HCT116 (cell line): ENCODE measurements at places on chromosomes 2 and 18.

DNA sequence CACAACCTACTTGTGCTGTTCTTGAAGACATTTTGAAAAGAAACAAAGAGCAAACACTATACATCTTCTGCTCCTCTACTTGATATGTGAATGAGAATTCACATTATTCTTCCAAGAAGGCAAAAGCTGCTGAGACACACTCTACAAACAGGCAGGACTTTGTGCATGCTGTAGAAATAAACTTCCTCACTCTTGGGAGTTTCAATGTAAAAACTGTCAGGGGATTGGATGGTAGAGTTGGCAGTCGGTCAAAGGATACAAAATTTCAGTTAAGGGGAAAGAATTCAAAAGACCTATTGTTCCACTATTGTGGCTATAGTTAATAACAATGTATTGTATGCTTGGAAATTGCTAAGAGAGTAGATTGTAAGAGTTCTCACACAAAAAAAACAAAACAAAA, 196.3 kb downstream of the MC4R start:
- DNase-seq = no peak

DNA sequence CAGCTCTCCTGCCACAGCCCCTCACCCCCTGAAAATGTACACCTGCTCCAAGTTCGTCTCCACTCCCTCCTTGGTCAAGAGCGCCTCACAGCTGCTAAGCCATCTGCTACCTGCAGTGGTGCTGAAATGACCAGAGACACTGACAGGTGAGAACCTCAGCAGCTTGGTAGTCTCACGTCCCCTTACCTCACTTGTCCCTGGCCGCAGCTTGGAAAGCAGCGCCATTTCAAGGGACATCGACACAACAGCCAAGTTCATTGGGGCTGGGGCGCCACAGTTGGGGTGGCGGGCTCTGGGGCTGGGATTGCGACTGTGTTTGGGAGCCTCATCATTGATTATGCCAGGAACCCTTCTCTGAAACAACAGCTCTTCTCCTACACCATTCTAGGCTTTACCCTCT, 47.5 kb downstream of the ANKRD44 start:
- DNase-seq = no peak

DNA sequence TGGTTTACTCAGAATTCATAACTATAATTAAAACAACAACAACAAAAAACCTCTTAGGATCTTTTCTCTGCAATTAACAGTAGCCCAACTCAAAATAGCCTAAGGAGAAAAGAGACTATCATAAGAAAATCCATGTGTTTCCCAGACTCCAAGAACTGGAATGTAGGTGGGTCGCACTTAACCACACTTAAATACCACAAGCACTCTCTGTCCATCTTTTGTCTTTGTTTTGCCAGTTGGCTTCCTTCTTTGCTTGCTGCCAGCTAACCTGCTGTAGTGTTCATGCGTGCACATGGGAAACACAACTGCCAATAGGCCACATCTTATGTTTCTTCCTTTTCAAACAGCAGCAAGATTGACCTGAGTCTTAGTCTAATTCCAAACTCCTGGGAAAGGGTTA, 24.1 kb upstream of the ACVR1 start:
- DNase-seq = no peak

- no peak for DNase-seq
Observed at GRCh38 chr2:226489775-226490541, 309.7 kb downstream of the IRS1 start.

DNA sequence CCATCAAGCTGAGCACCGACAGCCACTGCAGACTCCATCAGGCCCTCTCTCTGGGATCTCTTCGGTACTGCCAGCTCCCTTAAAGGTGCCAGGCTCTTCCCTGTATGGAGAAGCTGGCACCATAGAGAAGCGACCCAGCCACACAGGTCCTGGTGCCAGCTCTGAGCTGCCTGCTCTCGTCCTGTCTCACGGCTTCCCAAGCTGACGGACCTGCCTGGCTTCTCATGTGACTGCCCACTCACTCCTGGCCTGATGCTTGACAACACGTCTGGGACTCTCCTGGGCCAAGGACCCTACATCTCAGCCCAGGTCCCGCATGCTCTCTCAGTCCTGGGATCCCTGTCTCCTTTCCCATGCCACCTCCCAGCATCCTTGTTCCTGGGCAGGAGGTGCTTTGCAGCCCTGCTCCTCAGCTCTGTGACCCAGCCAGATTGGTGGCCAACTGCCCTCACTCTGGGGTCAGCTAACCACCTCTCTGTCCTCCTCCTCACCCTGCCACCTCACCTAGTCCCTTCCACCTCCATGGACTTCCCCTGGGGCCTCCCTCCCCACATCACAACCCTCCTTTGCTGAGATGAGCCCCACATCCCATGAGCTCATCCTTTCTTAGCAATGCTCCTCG, 12.5 kb upstream of the ATOH8 start:
- DNase-seq = no peak

DNA sequence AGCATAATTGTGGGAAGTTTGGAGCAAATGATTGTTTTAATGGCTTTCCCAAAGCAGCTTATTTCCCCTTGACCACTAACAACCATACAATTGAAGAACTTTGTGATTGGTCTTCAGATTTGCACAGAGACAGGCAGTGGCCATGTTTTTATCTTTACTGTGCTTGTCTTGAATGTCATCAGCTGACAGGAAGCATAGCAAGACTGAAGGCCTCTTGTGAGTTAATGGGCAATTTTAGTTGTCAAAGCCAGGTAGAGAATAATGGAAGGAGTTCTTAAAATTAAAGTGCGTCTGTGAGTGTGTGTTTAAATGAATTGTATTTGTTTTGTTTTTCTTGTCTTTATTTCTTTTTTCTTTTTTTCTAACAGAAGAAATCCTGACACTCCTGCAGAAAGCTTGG, 809.9 kb downstream of the TSN start:
- DNase-seq = no peak

- no peak for DNase-seq
Observed at GRCh38 chr2:236744281-236744705, 174.7 kb downstream of the ACKR3 start.

DNA sequence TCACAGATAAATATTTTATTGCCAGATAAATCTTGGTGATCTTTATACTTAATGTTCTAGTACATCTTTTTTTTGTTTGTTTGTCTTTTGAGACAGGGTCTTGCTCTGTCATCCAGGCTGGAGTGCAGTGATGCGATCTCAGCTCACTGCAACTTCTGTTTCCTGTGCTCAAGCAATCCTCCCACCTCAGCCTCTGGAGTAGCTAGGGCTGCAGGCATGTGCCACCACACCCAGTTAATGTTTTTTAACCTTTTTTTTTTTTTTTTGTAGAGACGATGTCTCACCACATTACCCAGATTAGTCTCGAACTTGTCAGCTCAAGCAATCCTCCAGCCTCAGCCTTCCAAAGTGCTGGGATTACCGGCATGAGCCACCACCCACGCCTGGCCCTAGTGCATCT, 9.1 kb upstream of the C1GALT1C1L start:
- no peak for DNase-seq

DNA sequence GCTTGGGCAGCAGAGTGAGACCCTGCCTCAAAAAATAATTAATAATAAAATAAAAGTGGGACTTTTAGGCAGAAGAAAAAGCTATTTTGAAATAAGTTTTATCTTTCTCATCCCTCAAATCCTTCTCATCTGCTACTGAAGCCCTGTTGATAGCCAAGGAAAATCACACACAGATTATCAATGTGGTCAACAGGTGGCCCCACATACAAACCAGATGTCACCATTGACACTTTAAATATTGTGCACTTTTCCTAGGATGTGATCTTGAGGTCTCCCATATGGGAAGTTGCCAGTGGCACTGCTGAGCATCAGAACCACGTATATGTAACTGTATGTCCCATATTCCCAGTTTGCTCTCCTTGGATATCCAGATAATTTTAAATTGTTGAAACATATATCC, 64.6 kb downstream of the KCTD18 start:
- DNase-seq = no peak

GRCh38 chr2:43212931-43213330, 13.5 kb downstream of the ZFP36L2 start:
- DNase-seq = no peak

DNA sequence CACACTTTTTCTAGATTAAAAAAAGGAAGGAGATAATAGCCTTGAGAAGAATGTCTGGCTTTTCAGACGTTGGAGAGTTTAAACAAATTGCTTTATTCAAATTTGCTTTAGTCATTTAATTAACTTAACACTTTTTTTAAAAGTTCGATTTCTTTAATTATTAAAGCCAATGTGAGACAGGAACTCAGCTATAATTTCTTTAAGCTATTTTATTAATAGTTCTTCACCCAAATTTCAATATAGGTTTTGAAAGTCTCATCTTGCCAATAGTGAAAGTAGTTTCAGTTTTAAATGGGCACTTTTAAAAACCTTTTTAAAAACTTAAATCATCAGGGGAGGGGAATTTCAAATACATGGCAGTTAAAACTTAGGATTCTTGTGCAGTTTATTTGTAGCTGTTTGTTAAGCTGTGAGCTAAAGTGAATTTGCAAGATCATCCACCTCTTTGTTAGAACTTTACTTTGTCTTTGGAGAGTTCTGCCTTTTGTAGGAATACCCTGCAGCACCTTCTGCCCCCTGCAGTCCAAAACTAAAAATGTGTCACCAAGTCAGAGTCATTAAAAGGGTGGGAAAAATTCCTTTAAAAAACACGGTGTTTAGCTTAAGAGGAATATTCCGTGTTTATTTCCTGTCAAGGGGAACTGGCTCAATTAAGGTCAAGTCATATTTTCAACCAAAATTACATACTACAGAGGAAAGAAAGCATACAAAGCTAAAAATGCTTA, 4.6 kb downstream of the TGIF1 start:
- DNase-seq = no peak

DNA sequence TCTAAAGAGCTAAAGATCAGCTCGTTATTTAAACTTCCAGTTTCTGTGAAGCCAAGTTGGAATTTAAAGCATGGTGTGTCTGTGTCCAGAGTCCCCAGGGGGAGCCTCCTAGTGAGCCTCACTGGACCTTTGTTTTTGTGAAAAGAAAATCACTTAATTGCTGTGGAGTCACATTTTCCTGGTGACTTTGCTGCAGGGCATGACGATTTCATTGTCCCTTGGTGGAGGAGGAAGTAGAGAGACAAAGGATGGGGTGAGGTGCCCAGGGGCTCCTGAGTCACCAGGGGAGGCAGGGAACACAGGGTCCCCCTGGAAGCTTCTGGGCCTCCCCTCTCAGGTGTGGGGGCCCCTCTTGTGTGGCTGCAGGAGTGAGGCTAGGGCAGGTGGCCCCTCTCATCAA, 19.7 kb downstream of the ATP6V1C2 start:
- no peak for DNase-seq

DNA sequence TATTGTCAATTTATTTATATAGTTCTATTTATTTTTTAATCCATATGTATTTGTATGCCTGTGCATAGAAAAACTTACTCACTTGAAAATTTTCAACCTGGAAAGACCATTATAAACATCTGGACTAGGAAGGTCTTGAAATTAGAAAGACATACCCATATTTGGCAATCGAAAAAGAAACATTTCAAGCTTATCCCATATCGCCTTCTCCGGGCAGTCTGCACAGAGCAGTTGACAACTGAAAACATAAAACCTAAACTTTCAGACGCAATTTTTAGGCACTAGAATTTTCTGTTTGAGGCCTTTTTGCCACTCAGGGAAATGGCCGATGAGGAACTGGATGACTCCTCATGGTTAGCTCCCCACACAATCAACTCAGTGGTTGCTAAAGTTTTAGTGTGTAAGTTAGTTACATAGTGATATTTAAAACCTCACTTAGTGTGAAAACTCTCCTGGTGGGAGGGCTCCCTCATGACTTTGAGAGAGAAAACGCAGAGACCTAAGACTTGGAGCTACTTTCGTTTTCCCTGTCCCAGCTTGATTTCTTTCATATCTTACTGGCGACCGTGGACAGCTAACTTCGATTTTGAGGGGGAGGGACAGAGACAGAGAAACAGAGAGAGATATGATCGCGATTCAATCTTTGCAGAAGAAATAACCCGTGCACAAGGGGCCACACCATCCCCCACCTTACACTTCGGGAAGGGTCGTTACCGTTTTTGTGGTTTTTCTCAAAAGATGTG, 3.2 kb upstream of the HOXD12 start:
- no peak for DNase-seq

GRCh38 chr18:3256693-3257626, 5.0 kb upstream of the MYL12B start:
- no peak for DNase-seq

- no peak for DNase-seq
Observed at GRCh38 chr18:44955825-44956224, 275.1 kb downstream of the SETBP1 start.

DNA sequence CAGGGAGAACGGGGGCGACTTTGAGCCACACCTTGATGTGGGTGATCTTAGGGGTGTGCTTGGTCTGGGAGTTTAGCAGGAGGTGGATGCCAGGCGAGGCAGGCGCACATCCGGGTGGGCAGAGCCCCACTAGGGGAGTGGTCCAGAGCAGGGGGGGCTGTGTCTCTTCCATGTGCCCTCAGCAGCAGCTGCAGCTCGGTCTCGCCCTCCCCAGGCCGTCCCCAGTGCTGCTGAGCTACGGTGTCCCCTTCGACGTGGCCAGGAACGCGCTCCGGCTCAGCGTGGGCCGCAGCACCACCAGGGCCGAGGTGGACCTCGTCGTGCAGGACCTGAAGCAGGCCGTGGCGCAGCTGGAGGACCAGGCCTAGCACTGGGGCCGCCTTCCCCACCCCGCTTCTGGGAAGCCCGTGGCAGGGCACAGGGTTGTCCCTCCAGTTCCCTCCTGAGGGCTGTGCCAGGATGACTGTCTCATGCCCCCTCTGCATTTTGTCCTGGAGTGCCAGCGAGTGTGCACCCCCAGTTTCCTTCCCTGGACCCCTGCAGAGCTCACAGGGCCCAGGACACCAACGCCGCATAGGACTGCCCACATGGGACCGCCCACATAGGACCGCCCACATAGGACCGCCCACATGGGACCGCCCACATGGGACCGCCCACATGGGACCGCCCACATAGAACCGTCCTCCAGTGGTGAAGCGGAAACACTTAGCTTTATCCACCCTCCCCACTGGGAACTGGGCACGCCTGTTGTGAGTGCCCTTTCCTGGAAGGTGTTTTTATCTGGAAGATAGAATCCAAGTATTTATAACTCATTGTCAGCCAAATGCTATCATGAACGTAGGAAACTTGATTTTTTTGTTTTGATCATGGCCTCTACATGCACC, 1.9 kb upstream of the ESPNL start:
- peak; percentile 90 for DNase-seq

- no peak for DNase-seq
Observed at GRCh38 chr2:101617188-101617587, 80.3 kb upstream of the MAP4K4 start.

GRCh38 chr2:120985997-120986651, 250.5 kb downstream of the GLI2 start:
- no peak for DNase-seq

GRCh38 chr2:128261245-128262128, 57.2 kb downstream of the HS6ST1 start:
- DNase-seq = no peak
